Coronary artery (tissue), 2 donors: ENCODE measurements at places on chromosomes 2 and 18.
A peak's percentile ranks its signal among the peaks of the same experiment; 100 is the strongest.

DNA sequence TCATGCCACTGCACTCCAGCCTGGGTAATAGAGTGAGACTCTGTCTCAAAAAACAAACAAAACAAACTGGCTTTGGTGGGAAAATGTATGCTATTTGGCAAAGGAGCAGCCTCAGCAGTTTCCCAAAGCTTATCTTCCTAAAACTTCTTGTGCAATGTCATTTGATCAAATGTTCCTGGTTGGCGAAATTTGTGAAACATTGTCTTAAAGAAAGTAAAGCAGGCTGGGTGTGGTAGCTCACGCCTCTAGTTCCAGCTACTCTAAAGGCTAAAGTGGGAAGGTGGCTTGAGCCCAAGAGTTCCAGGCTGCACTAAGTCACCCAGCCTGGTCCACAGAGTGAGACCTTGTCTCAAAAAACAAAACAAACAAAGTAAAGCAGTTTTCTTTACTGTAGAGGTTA, 17.3 kb upstream of the TAF4B start:
- no peak for DNase-seq

DNA sequence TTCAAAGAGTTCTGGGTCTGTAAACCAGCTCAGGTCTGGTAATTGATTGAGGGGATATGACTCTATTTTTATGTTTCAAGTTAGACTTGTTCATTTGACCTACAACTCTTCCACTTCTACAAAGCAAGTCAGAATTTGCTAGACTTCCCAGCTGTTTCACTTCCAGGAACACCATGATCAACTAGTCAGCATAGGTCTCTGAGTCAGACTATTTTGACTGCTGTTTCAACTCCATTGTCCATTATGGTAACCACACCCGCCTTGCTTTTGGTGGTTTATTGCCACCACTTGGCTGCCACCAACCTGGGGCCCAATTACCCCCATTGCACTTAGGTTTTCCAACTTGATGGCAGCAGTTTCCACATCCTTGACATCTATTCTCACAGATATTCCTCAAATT, 116.6 kb downstream of the LAMA3 start:
- no peak for DNase-seq

GRCh38 chr2:20052229-20052851, 912 bp upstream of the LAPTM4A start:
- no peak for DNase-seq

- no peak for DNase-seq
Measured at GRCh38 chr18:63000839-63001238, 285.5 kb downstream of the PHLPP1 start.

DNA sequence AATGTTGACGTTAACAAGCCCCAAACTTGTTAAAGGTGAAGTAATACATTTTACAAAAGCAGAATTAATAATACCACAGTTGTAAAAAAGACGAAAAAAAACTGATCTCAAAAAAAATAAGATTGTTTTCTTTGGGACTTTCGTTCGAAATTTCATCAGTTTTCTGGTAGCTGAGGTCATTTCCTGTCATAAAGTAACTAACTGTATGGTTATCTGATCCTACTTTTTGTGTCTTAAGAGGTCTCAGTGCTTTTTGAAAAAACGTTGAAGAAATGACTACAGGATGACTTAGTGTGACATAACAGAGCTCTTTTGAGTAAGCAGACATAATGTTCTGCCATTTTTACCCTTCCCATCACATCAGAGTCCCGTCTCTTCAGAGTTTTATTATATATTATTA, 79.3 kb downstream of the BIRC6 start:
- no peak for DNase-seq

DNA sequence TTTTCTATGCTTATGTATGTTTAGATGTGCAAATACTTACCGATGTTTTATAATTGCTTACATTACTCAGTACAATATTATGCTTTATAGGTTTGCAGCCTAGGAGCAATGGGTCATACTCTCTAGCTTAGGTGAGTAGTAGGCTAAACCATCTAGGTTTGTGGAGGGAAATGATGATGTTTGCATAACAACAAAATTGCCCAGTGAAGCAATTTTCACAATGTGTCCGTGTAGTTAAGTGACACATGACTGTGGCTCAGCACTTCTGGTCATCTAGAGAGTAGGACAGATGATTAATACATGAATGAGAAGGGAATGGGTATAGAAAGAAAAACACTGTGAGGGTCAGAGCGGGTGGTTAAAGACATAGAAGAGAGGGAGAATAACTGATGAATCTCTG, 2116.2 kb upstream of the PIK3C3 start:
- DNase-seq, result no peak

DNA sequence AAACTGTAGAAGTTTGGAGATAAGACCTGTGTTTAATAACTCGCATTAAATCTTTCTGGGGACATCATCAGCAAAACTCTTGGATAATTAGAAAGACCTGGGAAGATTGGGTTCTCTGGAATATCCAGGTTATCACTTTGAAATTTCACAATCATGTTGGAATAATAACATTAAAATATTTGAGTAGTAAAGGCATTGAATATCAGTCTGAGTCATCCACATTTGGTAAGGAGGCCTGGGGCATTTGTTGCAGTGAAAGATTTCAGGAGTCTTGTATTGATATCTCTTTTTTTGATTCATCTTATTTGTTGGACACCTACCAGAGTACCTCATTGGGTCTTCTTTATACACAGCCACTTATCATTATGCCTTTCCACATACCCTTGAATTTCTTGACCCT, 95.9 kb downstream of the EPB41L5 start:
- no peak for DNase-seq

GRCh38 chr2:41413813-41414485, 633.9 kb upstream of the PKDCC start:
- no peak for DNase-seq

DNA sequence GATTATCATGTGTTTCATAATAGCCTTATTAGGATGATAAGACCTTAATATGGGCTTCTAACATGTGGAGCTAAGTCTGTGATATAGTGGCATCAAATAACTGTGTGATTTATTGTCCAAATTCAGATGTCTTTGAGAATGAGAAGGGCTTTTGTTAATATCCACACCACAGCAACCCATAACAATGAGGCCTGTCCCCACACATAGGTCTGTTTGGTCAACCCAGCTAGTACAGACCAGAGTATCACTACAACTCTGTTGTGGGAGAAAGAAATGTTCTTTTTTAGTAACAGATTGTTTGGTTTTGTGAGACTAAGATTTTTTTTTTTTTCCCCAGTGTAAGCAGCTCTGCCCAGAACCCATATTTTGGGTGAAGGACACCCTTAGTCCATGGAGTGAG, 439.2 kb downstream of the PIK3C3 start:
- DNase-seq, result no peak

GRCh38 chr2:44510246-44510645, 148.5 kb downstream of the CAMKMT start:
- no peak for DNase-seq

- no peak for DNase-seq
Measured at GRCh38 chr2:153715218-153715850, 156.4 kb upstream of the GALNT13 start.

DNA sequence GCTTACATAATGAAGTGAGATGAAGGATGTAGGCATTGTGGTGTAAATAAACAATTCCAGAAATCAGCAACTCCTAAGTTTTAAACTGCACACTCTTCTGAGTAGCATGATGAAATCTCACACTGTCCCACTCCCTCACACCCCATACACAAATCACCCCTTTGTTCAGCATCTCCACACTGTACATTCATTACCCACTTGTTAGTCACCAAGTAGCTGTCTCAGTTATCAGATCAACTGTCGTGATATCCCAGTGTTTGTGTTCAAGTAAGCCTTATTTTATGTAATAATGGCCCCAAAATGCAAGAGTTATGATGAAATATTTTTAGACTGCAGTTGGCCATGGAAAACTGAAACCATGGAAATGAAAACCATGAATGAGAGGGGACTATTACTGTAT, 135.7 kb downstream of the GRB14 start:
- no peak for DNase-seq

DNA sequence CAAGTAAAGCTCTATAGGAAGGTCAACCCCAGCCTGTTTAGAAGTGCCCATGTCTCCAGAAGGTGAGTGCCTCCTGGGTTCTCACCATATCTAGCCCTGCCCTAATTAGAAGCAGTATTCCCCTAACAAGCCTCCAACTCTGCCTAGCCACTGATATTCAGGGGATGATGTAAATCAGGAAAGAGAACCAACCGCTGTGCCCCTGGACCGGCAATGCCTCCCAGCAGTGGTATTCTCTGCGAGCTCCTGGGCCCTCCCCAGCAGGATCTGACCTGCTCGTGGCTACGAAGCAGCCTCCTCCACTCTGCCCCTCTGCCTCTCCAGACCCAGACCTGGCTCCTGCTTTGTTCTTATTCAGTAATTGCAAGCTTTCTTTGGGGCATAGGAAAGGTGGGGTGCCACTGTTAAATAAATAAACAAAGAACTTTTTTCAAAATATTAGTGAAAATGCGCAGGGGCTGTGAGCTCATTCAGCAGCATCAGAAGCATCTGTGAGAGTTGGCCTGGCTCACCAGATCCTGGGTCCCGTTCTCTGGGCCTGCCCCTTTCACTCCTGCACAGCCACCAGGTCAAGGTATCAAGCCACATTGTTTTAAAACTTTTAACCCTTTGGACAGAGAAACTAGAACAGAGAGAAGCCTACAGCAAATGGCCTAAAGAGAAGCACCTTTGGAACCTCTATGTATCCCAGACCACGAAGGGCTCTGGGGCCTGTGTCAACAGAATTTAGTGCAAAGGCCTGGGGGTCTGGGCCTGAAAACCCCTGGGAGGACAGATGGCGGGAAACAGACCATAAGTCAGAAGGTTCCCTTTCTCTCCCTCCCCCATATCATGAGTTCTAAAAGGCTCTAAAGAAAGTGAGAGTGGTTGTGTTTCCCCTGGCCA, 11.9 kb downstream of the MREG start:
- no peak for DNase-seq

DNA sequence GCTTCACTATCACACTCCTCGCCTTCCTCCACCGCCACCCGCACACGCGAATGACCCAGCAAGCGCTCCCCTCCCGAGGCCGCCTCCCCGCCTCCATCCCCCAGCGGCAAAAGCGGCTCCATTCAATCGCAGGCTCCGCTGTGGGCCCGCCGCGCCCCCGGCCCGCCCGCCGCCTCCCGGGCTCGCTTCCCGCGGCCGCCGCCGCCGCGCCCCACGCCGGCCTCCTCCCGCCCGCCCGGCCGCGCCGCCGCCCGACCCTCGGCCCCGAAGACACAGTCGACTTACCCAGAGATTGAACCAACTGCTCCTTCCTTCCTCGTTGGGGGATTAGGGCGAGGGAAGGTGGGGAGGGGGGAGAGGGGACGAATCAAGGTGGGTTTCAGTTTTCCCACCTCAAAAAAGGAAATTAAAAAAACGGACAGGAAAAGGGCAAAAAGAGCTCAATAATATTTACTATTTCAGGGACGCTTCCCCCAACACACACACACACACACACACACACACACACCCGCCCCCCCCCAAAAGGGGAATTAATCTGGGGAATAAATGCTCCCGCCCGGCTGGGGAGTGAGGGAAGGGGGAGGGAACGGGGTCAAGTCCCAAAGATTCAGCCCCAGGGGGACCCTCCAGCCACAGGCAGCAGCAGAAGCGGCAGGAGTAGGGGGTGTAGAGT, 743 bp downstream of the XPO1 start:
- DNase-seq, result no peak

- no peak for DNase-seq
Measured at GRCh38 chr18:22417496-22418188, at the start of gene CTAGE1. CTAGE1 (minus strand) TSS chr18:22417915; CDS start chr18:22417811, 104 bp downstream.

DNA sequence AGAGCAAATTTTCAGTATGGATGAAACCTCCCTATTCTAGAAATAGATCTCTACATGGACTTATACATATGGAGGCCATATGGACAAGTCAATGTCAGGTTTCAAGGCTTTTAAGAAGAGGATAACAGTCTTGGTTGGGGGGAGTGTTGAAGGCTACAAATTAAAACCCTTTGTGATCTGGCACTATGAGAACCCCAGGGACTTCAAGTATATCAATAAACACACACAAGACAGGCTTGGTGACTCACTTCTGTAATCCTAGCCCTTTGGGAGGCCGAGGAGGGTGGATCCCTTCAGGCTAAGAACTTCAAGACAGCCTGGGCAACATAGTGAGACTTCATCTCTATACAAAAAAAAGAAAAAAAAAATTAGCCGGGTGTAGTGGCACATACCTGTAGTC, 127.2 kb upstream of the SP5 start:
- no peak for DNase-seq

- no peak for DNase-seq
Measured at GRCh38 chr2:140422759-140423158, 1642.6 kb upstream of the NXPH2 start.

DNA sequence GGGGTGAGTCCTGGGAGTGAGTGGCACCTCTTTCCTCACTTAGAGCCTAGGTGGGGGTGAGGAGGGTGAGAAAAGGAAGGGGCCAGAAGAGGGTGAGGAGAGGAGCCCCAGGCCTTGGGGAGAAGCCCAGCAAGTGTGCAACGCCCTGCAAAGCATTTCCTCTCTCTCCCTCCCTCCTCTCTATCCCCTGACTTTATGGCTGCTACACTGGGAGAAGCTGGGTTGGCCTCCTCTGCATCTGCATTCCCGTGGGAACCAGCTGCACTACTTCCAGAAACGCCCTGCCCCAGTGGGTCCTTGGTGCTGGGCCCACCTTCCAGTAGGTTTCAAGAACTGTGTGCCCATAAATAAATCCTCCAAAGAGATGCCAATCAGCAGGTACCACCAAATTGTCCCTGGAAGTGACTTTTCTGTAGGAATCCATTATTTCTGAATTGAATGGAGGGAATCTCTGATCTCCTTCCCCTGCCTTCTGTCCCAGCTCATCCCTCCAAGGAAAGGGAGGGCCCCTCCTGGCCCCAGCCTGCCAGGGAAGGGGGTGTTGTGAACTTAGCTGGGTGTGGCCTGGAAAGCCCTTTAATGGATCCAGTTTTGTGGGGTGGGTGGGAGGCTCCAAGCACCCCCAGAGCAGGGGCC, 95.7 kb upstream of the BOD1L2 start:
- DNase-seq, result no peak

GRCh38 chr2:138187221-138187620, 222.9 kb downstream of the HNMT start:
- no peak for DNase-seq

DNA sequence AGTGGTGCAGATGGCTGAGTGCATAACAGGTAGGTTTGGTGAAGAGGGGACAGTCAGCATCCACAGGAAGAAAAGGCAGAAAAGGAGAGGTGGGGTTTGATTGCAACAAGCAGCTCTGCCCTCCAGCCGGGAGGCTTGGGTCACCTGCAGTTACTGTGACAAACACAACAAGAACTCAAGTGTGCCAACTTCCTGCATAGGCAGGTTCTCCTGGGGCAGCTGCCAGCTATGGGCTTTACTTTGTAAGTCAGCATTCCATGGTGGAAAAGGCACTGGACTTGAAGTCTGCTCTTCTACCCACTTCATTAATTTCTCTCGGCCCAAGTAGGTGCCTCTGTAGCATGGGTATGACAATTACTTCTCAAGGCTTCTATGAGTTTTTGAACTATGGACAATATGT, 98.9 kb downstream of the MYT1L start:
- no peak for DNase-seq

GRCh38 chr2:19356545-19357401, 1.6 kb downstream of the OSR1 start:
- no peak for DNase-seq

GRCh38 chr2:19872302-19872701, 29.5 kb downstream of the TTC32 start:
- DNase-seq, result peak; percentile 26

GRCh38 chr2:204611017-204611631, 65.8 kb downstream of the PARD3B start:
- no peak for DNase-seq

- DNase-seq, result no peak
Measured at GRCh38 chr2:241892299-241893137, 23.0 kb downstream of the RTP5 start.
